ENCODE measurements at places on chromosomes 4 and X. TPM values are rescaled to one million over a fixed set of nuclear protein-coding genes. Genes with fewer than 3 reads are reported as not detected.

DNA sequence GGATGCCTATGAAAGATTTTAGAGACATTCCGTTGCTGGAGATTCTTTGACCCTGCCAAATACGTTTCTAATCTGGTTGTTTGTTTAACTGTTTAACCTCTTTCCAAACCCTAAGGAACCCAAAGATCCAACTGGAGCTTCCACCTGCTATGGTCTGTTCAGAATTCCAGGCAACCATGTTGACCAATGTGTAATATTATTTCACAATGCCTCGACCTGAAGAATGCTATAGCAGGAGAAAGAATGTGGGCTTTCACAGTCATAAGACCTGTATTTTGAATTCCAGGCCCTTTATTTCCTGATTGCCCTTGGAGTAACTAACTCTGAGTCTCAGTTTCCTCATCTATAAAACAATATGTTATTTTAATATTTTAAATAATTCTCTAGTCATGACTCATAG, 90.8 kb downstream of the COL25A1 start:
- DNase-seq: no peak

DNA sequence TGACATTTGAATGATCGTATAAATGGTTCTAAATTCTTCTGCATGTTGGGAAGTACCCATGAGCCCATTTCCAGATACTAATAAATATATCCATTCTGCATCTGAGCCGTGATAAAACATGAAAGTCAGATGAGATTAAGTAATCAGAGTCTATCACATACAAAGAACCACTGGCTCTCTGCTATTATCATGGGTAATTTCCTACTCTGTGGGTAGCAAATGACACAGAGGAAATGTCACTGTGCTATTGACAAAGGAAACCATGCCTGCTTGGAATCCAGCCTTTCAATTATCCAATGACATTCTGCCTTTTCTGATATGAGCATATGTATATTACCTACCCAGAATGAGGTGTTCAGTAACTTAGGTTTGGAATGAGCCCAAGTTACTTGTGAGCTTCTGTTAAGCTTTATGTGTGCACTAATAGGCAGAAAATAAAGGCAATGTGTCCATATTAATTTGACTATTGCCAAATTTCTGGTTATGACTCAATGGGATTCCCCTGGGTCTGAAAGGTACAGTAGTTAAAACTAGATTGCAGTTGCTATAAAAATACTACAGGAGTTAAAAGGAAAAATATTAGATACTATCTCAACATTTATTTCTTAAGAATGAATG, 238.7 kb upstream of the KCNIP4 start:
- DNase-seq: no peak

- no peak for DNase-seq
Measured at GRCh38 chr4:62870451-62870850, 1538.8 kb downstream of the TECRL start.

DNA sequence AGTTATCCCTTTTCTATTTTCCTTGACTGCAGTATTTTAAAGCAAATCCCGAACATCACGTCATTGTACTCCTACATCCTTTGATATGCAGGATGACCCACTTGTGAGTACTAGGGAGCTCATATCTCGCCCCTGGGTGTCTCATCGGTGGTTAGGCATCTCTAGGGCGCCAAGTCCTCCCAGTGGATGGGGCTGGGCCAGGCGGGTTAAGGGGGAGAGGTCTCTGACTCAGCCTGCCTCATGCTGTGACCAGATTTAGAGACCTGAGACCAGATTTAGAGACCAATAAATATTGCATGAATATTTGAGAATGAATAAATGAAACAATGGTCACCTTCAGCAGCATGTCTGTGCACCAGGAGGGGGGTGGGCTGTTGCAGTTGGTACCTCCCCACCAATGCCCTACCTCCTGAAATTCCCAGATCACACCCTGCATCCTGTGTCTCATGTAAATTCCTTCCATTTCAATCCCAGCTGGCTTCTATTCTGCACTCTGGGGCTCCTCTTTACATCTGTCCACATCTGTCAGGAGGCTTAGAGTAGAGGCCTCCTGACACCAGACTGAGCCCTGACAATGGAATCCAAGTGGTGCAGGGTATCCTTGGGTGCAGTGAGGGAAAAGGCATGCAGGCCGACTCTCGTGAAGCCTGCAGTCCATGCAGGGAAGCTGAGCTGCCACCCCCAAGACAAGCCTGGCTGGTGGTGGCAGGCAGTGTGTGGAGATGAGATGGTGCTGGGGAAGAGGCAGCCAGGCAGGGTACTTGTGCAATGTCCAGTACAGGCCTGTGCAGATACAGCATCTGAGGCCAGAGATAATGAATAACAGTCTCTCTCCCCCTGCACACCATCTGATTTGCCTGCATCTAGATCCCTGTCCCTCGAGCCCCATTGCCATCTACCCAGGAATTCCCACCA, 5.2 kb downstream of the APLN start:
- DNase-seq: no peak

GRCh38 chrX:50697691-50698090, 116.3 kb downstream of the SHROOM4 start:
- DNase-seq: no peak

Gene TLR7
- total RNA-seq: 3.9 TPM

Gene PRDM5
- 76.5 TPM for total RNA-seq
